ENCODE measurements at places on chromosomes 7 and 10. TPM values are rescaled to one million over a fixed set of nuclear protein-coding genes. Genes with fewer than 3 reads are reported as not detected.

NPSR1 gene
- total RNA-seq = not detected

ODAD2 gene
- total RNA-seq = 1.5 TPM

NCF1 gene
- not detected for total RNA-seq

SLF2 gene
- total RNA-seq = 38.6 TPM

LRRC17 gene
- total RNA-seq = 11.8 TPM

NKX2-3 gene
- under 0.01 TPM for total RNA-seq

ZNF775 gene
- 9.3 TPM for total RNA-seq

GDF2 gene
- total RNA-seq = not detected

AOAH gene
- 3.4 TPM for total RNA-seq

CADPS2 gene
- total RNA-seq = 3.2 TPM

UTF1 gene
- total RNA-seq = not detected

UCMA gene
- total RNA-seq = not detected

CTNNA3 gene
- 1.5 TPM for total RNA-seq

SLC18A3 gene
- not detected for total RNA-seq

JAKMIP3 gene
- 4.7 TPM for total RNA-seq

MOGAT3 gene
- not detected for total RNA-seq

ST8SIA6 gene
- 4.7 TPM for total RNA-seq

EBLN1 gene
- not detected for total RNA-seq

Data from temporal lobe (tissue), 4 donors.